ENCODE measurements at places on chromosomes 7 and 10.

DNA sequence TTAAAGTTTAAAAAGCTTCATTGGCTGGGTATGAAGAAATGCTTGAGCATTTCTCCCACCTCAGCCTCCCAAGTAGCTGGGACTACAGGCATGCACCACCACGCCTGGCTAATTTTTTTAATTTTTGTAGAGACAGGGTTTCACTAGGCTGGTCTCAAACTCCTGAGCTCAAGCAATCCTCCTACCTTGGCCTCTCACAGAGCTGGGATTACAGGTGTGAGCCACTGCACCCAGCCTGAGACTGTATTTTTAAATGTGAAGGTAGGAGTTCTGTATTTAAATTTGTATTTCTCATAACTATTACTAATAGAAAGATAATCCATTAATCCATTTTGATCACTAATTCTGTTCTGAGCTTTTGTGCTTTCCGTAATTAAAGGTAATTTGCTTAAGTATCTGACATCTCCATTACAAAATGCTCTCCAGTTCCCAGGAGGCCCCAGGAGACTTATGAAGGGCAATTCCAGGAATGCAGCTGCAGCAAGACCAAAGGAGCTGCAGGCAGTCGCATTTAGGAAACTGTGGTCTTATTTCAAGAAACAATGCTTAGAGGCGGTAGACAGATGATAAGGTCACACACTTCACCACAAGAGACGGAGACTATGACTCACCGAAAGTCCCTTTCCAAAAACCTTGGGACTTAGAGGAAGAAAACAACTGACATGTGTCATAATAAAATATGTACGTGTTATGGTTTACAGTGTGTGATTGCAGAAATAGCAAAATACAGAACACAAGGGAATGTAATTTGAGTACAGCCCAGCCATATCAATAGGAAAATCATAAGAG, 23.3 kb downstream of the YAE1 start:
- DNase-seq = no peak

- DNase-seq = no peak
These were observed 38.2 kb downstream of the ANTXRL start for GRCh38 chr10:46325021-46325420.

- DNase-seq = no peak
These were observed 301.0 kb downstream of the LHFPL3 start for GRCh38 chr7:104629408-104629807.

GRCh38 chr10:77361831-77362230, 275.8 kb downstream of the KCNMA1 start:
- DNase-seq = no peak

DNA sequence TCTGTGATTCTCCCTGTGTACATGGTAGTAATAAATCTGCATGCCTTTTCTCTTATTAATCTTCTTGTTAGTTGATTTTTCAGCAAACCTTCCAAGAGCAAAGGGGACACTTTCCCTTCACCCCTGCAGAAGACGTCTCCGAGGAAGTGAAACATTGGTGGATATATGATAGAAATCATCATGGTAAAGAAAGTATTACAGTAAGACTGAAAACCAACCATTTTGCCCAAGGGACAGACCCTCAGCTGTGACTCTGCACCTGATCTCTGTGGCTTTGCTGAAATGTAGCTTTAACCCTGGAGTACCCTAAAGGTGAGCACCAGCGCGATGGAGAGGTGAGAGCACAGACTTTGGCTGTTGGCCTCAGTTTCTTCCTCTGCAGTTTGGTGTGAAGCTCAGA, 32.8 kb upstream of the MYO3A start:
- DNase-seq = no peak

- no peak for DNase-seq
These were observed 358.8 kb downstream of the BBS9 start for GRCh38 chr7:33487998-33488682.

GRCh38 chr7:122299624-122300210, 4.8 kb downstream of the FEZF1 start:
- no peak for DNase-seq

- no peak for DNase-seq
These were observed 143.3 kb downstream of the CALN1 start for GRCh38 chr7:72268796-72269195.

- no peak for DNase-seq
These were observed 50.2 kb upstream of the AKR1E2 start for GRCh38 chr10:4775808-4776207.

GRCh38 chr7:138395763-138396162, 64.3 kb upstream of the TRIM24 start:
- no peak for DNase-seq

DNA sequence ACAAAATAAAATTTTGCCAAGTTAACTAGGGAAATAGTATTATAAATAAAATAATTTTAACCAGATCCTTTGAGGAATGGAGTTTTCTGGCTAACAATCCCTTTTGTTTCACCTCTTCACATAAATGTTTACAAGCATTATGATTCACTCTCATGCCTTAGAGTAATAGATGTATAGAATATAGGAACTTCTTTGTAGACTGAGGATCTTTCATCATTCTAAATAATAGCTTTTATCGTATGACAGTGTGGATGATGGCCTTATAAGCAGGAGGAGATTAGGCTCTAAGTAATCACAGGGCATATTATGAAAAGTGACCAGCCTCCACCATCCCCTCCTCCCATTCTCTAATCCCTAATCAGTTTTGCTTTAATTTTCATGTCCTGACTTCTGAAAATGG, 13.5 kb downstream of the ING3 start:
- no peak for DNase-seq

DNA sequence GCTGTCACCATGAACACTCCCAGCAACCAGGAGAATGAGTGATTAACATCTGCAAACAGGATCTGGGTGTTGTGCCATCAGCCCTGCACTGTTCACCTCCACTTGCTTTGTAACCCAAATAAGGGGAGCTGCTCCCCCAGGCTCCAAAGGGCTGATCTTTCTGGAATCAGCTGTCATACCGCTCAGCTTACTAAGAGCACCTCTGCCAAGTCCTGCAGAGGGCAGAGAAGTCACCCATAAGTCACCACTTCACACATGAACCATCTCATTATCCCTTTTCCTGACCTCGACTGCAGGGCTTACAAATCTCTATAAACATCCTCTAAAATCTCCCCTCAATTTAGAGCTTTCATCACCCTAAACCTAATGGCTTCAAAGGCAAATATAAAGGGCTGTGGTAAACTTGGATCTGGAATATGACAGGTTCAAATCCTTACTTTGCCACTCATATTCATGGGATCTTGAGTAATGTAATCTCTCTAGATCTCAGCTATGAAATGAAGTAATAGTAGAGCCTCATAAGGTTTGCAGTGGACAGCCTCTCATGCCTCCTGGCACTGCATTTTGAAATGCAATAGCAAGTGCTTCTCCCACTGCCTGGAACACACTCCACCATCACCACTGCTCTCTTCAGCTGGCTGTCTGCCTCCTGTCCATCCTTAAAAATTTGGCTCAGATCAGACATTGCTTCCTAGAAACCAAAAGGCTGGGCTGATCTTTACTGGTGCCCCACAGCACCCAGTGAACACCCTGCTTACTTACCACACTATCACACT, 38.8 kb downstream of the ERLIN1 start:
- DNase-seq = no peak

- DNase-seq = no peak
These were observed 263.1 kb downstream of the CREB5 start for GRCh38 chr7:28675429-28675828.

GRCh38 chr7:119392-120163, 72.8 kb upstream of the FAM20C start:
- no peak for DNase-seq

DNA sequence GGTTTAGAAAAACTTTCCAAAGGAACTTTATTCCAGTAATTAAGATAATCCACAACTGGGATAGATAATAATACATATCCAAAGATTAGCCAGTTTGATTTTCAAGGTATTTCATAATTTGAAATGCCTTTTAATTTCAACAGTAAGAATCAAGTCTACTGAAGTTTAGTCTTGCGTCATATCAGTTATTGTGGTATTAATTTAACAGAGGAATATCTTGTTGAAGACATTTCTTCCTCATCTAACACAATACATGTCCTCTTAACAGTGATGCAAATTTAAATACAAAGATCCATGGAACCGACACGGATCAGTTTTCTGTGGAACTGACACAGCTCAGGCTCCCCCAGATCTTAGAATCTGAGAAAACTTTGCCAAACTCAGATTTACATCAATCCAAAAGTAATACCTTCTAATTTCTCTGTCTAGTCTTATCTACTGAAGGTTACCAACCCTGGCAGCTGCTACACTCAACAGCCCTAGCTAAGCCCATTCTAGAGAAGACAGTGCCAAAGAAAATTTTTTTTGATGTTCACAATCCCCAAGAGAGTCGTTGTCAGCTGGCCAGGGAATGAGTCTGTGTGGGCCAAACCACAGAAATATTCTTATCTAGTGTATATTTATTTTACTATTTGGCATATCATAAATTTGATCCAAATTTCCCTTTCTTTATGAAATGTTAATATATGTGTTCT, 365.2 kb upstream of the MEOX2 start:
- DNase-seq = no peak

DNA sequence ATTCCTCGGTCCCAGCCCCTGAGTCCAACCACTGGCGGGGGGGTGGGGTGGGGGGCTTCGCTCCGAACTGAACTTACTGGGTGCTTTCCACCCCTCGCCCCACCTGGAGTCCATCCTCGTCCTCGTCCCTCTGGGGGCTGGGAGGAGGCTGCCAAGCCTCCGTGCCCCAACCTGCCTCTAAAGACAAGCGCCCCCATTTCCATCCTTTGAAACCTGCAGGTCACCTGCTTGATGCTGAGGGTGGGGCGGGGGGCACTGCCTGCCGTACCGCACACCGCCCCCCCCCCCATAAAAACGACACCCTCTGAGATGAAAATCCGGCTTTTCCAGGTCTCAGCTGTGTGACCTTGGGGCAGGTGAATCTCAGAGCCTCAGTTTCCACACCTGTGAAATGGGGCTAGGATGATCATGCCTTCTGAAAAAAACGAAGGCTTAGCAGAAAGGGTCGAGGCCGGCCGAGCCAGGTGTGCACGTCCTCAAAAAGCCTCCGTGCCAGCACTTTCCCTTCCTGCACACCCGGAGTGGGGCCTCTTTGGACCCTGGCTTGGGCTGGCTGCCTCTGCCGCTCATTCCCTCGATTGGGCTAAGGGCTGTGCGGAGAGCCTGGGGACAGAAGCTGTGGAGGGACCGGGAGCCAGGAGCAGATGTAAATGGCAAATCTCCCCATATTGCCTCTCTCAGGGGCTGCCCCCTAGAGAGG, 967 bp downstream of the ELFN1 start:
- no peak for DNase-seq

DNA sequence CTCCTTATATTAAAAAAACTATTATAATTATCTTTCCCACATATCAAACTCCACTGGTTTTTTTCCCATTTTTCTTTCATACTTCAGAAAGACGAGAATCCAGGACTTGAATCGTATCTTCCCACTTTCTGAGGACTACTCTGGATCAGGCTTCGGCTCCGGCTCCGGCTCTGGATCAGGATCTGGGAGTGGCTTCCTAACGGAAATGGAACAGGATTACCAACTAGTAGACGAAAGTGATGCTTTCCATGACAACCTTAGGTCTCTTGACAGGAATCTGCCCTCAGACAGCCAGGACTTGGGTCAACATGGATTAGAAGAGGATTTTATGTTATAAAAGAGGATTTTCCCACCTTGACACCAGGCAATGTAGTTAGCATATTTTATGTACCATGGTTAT, 15.9 kb downstream of the SRGN start:
- DNase-seq = no peak

DNA sequence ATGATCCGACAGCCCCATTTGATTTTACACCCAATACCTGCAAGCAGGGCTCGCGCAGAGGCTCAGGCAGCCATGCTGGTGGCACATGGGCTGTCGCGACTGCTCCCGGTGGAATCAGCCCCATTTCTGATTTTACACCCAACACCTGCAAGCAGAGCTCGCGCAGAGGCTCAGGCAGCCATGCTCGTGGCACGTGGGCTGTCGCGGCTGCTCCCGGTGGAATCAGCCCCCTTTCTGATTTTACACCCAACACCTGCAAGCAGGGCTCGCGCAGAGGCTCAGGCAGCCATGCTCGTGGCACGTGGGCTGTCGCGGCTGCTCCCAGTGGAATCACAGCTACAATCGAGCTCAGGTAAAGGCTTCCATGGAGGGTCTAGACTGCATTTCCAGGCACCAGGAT, 244.1 kb downstream of the PTPRN2 start:
- DNase-seq = no peak

DNA sequence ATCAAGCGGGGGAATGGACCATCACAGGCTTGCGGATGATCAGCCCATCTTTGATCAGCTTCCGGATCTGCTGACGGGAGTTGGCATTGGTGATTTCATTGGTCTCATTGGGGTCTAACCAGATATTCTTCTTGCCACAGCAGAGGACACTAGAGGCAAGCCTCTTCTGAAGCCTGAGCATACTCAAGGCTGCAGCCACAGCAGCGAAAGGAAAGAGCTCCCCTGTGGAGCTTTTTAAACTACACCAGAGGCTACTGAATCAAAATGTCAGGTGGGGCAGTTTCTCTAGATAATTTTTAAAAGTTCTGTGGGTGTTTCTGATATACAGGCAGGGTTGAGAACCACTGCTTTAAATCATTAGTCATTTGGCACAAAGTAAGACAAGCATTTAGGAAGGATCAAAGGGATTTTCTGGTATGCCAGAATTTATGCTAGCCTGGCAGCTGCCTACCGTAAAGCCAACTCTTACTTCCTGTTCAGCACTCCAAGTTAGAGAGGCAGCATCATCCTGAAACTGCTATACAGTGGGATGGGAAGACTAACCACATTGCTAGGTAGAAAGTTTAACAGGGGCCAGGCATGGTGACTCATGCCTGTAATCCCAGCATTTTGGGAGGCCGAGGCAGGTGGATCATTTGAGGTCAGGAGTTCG, 7.0 kb downstream of the NAPEPLD start:
- DNase-seq = no peak

DNA sequence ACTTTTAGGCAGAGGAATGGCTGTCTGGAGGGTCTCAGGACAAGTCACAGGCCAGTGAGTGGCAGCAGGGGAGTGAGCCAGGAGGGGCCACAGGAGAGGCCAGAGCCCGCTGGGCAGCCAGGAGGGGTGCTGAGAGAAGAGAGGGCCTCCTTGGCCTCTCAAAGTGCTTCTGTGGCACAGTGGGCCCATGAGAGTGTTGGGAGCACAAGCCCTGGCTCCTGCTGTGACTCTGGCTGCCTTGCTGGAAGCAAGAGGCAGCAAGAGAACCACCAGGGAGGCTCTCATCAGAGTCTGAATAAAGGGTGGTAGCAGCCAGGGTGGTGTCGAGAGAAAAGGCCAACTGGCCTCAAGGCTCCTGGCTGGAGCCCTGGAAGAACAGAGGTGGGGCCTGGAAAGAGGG, 91.1 kb downstream of the VOPP1 start:
- no peak for DNase-seq

DNA sequence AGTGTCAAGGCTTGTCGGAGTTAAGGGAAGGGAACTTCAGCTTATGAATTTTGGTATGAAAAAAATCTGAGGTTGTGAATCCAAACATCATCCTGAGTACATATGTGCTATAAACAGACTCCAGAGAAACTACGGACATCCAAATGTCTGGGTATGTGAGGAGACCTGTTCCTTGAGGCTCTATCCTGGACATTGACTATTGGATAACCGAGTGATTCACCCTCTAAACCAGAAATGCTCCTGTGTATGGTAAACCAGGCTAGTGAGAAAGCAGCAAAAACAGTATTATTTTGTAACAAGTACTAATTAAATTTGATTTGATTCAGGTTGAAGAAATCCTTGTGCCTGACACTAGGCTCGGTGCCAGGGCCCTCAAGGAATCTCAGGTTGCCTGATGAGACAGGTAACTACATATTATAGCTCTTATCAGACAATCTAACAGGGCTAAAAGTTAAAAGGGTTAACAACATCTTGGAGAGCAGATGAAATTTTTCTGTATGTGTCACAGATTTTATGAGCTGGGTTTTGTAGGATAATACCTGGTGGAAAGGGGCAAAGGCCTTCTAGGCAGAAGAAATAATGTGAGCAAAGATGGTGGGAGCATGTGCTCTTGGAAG, 10.4 kb upstream of the STOX1 start:
- no peak for DNase-seq

Data from NCI-H510A (cell line).